Bronchial epithelial cell (primary cell): ENCODE measurements at places on chromosomes 13 and 19. TPM values are rescaled to one million over a fixed set of nuclear protein-coding genes. Genes with fewer than 3 reads are reported as not detected.

The F2RL3 gene
- total RNA-seq = under 0.01 TPM in 1 of 2 replicates, not detected in the other

The DENND1C gene
- total RNA-seq = under 0.01 TPM in 1 of 2 replicates, not detected in the other

DNA sequence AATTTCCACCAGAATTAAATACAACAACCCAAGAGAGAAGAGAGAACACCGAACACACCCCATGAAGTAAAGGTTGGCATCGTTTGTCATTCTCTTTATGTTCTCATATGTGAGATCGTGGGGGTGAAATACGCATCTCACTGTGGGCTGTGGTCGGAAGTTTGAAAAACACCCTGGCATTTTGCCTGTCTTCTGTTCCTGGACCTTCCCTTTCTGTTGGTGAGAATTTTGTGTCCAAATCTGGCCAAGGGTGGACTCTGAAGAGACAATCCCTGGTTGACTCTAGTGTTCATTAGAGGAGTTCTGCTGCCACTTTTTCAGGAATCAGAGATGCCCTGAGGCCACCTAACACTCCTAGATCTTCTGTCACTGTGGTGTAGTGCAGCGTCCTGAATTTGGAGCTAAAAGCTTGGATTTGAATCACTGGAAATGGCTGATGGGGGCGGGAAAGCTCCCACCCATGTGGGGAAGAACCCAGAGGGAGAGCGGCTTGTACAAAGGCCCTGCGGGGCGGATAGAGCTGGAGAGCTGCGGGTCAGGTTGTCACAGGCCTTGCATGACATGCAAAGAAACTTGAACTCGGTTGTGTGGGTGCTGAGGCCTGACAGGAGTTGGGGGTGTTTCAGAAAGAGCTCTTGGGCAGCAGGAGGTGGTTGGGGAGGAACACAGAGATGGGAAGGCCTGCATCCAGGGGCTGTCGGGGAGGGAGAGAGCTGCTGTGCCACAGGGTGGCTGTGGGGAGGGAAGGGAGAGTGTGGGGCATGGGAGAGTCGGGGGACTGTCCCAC is 11.1 kb upstream of the SPATA13 start:
- no peak for DNase-seq

The COL4A2 gene
- total RNA-seq = 7.6 and 21.4 TPM in 2 replicates

DNA sequence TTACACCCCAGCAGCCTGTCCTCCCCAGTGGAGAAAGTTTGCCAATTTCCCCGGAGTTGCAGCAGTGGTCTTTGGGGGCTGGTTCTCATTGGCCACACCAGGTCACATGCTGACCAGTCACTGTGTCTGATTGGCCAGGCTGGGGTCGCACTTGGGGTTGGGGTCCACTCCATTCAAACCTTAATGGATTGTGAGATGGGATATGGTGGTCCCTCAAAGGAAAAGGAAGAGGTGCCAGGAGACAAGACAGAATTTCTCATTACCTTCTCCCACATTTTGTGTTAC is 3.4 kb downstream of the PPM1N start:
- DNase-seq = no peak
